ENCODE measurements at places on chromosomes 2 and 18.

DNA sequence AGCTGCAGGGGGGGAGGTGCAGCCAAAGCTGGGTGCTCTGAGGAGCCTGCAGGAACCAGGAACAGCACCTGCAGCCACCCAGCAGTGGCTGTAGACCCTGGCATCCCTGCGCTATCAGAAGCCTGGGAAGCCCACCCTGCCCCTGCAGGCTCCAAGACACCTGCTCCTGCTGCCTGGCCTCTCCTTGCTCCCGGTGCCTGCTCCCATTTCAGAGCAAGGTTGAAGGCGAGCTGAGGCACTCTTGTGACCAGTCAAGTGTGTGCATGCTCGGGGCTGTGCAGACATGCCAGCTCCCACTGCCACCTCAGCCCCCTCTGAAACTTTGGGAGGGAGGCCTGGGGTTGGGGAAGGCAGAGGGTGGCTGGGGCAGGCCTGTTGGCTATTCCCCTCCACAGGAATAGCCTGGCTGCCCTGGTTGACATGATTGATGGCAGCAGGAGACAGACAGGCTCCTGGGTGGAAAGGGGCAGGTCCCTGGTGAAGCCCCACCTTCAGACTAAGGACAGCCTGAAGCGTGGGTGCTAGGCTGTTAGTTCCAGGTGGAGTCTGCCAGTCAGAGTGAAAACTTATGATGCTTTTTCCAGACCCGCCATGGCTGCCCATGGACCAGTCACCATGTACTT lies 151.4 kb downstream of the MBD5 start:
- no peak for DNase-seq

GRCh38 chr2:159200498-159200897 lies 86.0 kb downstream of the WDSUB1 start:
- no peak for DNase-seq

GRCh38 chr2:219514196-219514761 lies at the start of gene ASIC4:
ASIC4 (plus strand) TSS chr2:219514482; CDS start chr2:219514725, 243 bp downstream.
- no peak for DNase-seq

DNA sequence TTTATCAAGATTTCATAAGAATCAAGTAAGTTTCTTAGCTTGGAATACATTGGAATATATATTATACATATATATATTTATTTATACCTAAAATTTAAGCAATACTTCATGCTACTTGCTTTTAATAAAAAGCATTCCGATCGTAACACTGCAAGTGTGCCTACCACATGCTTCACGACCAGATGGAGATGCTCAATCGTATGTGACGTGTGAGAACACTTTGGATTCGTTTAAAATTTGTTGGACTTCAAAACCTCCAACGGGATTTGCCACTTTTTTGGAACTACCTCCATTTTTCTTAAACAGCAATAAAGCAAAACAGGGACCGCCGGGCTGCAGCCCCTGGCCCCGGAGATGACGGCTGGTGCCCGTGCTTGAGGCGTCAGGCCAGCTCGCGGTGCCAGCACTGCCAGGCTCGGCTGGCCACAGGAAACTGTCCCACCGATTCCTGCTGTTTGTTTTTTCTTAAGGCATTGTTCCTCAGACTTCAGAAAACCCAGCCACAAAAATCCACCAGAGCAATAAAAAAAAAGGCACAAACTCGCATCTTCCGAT lies 204.1 kb downstream of the TWIST2 start:
- no peak for DNase-seq

DNA sequence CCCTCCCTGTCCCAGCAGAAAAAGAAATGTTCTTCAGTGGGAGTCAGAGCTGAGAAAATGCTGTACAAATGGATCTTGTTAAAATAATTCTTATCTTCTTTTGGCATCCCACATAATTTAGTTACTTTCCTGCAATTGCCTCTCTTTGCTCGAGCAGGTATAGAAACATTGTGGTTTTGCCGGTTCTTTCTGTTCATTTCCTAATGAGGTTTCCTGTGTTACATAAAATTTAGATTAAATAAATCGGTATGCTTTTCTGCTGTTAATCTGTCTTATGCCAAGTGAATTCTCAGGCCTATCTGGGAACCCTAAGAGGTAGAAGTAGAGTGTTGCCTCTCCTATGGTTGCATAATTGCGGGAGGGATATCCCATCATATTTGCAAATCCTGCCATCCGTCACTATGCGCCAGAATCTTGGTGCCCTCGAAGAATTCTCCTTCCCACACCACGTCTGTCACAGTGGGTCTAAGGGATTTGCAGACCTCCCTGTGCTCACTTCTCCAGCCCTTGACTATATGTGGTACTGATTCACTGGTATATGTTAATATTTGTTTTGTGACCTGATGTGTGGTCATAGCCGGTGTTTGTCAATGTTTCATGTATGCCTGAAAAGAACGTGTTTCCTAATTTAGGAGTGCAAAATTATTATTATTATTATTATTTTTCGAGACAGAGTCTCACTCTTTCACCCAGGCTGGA lies 12.2 kb upstream of the HDAC4 start:
- no peak for DNase-seq

DNA sequence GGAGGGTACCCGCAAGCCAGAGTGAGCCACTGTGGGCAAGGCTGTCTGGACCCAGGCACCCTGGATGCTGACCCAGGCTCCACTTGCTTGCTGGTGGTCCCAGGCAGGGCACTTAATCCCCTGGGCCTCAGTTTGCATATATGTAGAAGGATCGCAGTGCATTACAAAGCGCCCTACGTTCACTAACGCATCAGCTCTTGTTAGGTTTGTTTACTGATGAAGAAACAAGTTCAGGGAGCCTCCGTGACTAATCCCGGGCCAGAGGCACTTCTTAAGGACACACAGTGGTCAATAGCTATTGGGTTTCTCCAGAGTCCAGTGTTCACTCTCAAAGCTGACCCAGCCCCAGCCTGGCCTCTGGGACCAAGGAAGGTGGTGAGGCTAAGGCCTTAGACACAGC lies 70.2 kb downstream of the LBH start:
- no peak for DNase-seq

DNA sequence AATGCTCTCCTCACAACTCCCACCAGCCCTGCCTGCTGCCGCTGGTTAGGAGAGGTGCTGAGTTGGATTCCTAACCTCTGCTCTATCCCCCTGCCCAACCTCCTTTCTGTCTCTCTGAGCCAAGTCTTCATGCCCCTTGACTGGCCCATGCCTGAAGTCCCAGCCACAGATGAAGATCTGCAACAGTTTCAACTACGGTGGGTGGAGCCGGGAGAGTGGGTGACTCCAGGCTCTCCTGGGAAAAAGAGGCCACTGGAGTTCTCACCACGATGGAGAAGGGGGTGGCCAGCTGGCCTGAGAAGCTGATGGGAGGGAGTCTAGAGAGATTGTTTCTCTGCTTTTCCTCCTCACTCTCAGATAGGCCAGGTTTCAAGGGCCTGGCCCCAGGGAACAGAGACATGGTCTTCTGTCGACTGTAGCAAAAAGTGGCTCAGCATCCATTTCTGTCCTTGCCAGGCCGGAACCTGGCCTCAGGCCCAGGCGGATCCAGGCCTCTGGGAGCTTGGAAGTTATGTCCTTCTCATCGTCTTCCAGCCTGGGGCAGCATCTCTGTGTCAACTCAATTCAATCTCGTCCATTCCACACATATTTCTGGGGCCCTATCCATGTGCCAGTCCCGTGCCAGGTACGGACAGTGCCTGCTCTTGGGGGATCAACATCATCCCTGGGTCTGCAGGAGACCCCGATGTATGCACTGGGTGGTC lies 75.3 kb downstream of the INHBB start:
- DNase-seq: peak; percentile 34

DNA sequence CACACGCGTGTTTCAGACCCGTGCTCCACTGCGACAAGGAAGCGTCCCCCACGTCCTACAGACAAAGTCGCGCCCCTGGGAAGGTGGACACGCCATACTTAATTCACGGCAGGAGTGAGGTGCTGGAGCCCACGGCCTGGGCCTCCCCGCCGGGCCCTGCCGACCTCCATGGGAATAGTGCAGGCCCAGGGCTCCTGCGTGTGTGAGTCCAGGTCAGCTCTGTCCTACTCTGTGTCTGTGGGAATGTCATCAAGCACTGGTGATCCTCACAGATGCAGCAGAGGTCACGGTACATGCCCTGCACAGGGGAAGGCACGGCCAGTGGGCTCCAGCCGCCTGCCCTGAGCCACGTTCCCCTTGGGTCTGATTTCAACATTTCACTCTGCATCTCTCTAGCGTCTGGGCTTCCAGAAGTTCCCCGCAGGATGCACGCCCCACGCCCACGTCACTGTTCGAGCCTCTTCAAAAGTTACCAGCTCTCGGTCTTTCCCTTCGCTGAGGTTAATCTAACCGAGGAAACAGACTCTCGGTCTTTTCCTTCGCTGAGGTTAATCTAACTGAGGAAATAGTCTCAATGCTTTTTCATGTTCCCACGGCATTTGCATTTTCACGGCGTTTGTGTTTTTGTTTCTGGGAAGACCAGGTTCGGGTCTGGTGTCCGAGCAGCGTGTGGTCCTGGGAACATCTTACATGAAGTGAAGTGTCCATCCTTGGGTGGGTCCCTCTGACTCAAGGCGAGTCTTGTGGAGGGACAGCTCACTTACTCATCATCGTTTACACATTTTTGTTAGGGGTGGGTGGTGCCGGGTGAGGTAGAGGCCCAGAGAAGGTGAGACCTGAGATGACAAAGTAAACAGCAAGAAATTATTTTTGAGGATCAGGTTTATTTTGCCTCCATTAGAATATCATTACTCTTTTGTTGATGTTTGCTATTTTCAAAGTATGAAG lies 157.3 kb upstream of the ALKAL2 start:
- DNase-seq: no peak

DNA sequence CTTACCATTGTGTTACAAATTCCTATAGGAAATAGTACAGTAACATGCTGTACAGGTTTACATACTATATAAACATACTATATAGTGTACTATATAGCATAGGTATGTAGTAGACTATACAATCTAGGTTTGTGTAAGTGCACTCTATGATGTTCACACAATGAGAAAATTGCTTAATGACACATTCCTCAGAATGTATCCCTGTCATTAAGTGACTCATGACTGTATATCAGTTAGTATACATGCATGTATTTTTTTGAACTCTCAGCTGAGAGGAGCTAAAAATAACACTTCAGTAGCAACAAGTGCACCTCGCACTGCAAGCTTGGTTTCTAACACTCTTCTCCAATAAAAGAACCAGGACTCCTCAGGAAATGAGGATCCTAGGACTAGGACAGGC lies 19.5 kb upstream of the ASXL3 start:
- DNase-seq: no peak

DNA sequence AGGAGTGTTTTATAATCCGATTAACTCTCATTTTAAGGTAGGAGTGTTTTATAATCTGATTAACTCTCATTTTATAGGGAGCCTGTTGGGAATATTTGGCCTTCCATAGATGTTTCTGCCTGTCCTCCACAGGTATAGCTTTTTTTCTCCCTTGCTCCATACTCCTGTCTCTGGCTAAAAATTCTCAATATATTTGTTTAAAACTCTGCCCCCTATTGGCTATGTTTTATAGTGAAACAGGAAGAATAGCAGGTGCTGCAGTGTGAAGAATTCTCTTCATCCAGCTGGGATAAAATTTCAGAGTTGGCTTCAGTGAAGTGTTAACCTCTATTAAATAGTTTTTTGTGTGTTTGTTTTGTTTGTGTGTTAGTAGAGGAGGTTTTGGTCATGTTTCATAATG lies 1046.0 kb upstream of the TMEFF2 start:
- no peak for DNase-seq

- peak; percentile 58 for DNase-seq
These were observed 39.2 kb downstream of the ABCG8 start for GRCh38 chr2:43877782-43878464.

DNA sequence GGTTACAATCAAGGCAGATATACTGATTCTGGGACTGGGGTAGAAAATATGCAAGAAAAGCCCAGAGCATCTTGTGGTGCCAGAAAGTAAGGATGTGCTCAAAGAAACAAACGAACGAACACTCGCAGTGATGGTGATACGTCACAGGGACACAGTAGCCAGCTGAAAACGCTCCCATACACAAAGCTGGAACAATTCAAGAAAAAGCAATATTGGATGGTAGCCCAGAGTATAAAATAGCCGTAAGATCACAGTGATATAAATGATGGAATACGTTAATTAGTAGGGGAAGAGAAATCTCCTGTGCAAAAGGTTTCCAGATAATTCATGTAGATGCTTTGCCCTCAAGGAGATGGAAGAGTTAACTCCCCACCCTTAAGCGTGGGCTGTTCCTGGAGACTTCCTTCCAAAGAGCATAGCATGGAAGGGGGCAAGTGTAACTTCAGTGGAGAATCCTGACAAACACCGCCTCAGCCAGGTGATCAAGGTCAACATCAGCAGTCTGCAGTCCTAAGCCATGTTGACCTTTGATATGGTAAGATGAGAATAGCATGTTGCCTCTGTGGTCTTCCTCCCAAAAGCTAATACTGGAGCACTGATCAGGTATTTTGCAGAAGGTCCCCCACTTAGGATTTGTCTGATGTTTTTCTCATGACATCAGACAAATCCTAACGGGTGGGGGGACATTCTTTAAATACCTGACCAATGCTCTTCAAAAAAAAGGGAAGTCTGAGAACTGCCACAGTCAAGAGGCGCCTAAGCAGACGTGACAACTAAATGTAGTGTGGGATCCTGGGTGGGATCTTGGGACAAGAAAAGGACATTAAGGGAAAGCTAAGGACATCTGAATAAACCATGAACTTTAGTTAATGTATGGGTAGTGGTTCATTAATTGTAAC lies 99.0 kb downstream of the NCK2 start:
- DNase-seq: no peak

- DNase-seq: no peak
These were observed 23.5 kb downstream of the CCT7 start for GRCh38 chr2:73257425-73258125.

GRCh38 chr18:9417073-9417851 lies 58.1 kb upstream of the RALBP1 start:
- no peak for DNase-seq

DNA sequence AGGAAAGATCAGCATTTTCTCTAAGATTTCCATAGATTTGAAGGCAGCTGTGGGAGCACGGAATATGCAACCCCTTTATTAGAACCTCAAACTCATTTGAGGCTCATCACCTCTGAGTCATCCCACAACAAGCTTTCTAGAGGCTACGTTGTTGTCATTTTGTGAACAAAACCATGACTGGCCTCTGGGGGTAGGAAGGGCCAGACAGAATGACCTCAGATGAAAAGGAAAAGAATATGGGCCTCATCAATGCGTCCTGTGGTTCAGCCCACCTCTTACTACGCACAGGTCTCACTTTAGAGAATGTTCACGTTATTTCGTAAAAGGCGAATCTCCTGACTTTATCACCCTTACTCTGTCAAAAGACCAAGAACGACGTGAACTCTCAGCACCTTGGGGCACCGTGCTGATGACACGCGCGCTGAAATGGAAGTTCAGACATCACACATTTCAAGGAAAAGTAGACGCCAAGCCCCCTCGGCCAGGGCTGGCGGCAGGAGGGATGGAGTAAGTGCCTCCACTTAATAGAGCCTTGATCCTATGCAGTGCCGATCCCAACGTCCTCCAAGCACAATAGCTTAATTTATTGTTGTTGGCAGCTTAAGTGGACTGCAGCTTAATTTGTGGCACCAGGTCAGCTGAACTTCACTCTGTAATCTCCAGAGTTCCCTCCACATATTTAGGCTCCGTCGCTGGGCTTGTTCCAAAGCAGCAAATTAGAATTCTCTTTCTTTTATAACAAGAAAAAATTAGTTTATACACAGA lies 208.3 kb downstream of the EIPR1 start:
- no peak for DNase-seq
